ENCODE measurements at places on chromosomes 3 and 15.

GRCh38 chr15:47803767-47804166 is 86.5 kb downstream of the SEMA6D start:
- no peak for DNase-seq

- DNase-seq: no peak
These were observed 105.5 kb upstream of the LRRFIP2 start for GRCh38 chr3:37279856-37280255.

- no peak for DNase-seq
These were observed 18.1 kb downstream of the MYO1E start for GRCh38 chr15:59354417-59355031.

DNA sequence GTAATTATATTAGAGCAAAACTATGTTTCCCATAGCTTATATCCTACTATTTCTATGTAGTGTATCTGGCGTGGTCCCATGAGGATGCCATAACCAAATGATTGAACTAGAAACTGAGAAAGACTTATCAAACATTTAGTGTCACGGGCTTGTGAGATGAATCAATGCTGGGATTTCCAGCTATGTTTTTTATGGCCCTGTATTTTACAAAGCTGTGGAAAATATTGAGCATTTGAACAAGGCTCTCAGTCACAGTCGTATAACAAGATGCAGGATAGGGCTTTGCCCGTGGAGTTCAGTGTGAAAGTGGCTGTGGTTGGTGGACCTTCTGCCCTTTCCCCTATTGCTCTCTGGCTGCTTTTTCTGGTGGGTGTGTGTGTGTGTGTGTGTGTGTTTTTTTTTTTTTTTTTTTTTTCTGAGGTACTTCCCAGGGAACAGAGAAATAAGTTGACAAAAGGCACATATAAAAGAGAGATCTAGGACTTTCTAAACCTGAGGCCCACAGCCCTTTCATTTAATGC is 60.7 kb downstream of the CACNA1D start:
- no peak for DNase-seq

GRCh38 chr3:172709774-172710663 is 848 bp downstream of the NCEH1 start:
- DNase-seq: no peak

- no peak for DNase-seq
These were observed 88.4 kb downstream of the ASB7 start for GRCh38 chr15:100690795-100691158.

GRCh38 chr3:72597756-72598195 is 250.5 kb downstream of the SHQ1 start:
- DNase-seq: peak; percentile 69

- no peak for DNase-seq
These were observed 44.0 kb downstream of the MESD start for GRCh38 chr15:80945605-80946004.

DNA sequence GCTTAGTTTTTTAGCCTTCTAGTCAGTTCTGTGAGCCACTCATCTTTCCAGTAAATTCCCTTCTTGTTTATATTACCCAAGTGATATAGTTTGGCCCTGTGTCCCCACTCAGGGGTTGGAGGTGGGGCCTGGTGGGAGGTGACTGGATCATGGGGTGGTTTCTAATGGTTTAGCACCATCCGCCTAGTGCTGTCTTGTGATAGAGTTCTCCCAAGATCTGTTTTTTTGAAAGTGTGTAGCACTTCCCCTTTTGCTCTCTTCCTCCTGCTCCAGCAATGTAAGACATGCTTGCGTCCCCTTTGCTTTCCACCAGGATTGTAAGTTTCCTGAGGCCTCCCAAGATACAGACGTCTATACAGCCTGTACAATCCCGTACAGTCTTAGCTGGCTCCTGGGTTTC is 53.7 kb upstream of the INO80 start:
- no peak for DNase-seq

- DNase-seq: no peak
These were observed 453.8 kb upstream of the KCNMB2 start for GRCh38 chr3:178082326-178082906.

- DNase-seq: no peak
These were observed 37.6 kb downstream of the OSTN start for GRCh38 chr3:191236646-191237045.

GRCh38 chr3:101249522-101249921 is 70.9 kb downstream of the IMPG2 start:
- no peak for DNase-seq

- no peak for DNase-seq
These were observed 78.6 kb downstream of the SEMA6D start for GRCh38 chr15:47795864-47796263.

GRCh38 chr3:13715961-13716360 is 163.9 kb downstream of the WNT7A start:
- DNase-seq: no peak

GRCh38 chr15:75723847-75724660 is 11.4 kb upstream of the CSPG4 start:
- peak; percentile 29 for DNase-seq

GRCh38 chr3:49839193-49839809 is 17.1 kb downstream of the TRAIP start:
- DNase-seq: peak; percentile 22

- peak; percentile 26 for DNase-seq
These were observed 104.2 kb upstream of the CLSTN2 start for GRCh38 chr3:139830817-139831216.

DNA sequence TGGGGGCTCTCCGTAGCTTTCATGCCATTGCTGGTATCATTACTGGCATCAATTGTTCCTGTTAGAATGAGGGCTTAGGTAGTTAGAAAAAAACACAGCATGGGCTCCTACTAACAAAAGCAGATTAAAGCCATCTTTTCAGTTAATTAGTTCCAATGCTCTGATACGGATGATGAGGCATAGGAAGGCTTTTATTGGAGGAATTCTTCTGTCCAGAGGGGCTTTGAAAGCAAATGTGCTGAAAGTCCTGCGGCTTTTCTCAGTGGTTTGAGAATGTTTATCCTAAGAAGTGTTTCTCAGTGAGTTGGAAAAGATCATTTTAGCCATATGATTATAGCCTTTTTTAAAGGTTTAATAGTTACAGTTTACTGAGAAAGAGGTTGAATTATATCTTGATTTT is 198.5 kb downstream of the THSD4 start:
- DNase-seq: no peak

DNA sequence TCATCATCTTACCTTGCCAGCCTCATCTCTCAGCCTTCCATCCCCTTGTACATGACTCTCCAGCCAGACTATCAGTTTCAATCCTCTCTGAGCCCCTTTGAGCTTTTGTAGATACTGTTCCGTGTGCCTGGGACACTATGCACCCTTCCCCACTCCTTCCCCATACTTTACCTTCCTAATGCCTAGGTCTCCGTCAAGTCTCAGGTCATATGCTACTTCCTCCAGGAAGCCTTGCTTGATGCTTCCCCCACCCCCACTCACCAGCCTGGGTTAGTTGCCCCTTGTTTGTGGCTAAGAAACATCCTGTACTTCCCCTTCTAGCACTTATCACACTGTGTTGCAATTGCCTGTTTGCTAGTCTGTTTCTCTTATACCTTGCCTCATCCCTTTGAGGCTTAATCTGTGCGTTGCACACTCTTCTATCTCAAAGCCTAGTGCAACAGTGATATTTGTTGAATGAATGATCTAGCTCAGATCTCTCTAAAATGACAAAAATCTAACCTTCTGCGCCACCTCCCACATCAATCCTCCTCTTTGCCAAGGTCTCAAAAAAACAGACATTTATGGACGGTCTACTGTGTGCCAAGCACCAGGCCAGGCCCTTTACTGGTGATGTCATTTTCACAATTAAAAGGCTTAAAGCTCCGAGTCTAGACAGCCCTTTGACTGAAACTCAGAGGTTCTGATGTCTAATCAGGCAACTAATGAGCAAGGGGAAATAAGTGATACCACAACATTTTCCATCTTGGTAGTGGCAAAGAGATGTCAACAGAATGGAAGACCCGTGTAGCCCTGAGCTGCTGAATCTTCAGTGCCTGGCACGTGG is 6.5 kb upstream of the USP3 start:
- no peak for DNase-seq

DNA sequence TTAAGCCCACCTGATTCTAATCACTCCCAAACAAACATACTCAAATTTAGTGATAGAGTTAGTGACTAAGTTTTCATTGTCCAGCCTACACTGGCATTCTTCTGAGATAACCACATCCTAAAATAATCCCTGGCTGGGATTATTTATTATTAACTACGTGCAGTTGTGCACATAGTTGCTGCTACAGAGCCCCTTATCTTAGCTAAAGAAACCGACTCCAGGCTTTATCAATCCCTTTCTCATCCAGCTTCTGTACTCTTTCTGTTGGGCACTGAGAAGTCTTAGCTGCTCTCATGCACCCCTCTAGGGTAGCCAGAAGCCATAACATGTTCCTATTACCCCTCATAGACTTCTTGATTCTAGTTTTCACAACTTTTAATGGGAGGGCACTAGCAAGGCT is 208.7 kb downstream of the MBNL1 start:
- no peak for DNase-seq

DNA sequence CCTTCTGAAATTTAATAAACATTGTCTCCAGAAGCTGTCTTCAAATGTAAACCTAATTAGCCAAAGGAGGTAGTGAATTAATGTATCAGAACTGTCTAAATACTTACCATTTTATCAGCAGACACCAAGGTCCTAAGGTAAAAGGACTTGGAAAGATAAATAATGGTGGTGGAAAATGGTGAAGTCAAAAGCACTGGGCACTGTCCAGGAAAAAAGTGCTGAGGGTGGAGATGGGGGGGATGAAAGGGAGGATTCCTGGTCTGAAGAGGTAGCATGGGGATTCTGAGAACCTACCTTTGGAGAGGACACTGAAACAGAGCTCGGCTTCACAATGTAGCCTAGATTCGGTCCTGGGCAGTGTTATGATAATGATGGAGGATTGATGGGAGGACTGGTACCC is 149.0 kb upstream of the DPH6 start:
- no peak for DNase-seq

DNA sequence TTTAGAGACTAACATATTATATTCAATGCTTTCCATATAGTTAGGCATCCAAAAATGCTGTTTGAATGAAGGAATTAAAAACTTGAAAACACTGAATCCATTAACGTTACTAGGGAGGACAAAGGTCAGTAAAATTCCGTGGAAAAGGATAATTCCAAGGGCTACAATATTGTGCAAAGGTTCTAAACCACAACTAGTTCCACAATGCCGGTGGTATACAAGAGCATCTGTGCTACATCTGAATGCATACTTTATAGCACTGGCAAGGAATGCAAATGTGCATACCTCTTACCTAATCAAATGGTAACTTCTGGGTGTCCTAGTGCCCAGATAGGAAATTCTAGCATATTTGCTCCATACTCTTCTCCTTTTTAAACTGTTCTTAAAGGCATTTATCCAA is 2.2 kb downstream of the ICE2 start:
- no peak for DNase-seq
